ENCODE measurements at places on chromosomes 7 and 10.
A peak's percentile ranks its signal among the peaks of the same experiment; 100 is the strongest.

- DNase-seq: no peak
These were observed 76.7 kb downstream of the CHN2 start for GRCh38 chr7:29271319-29271658.

- no peak for DNase-seq
These were observed 12.8 kb downstream of the NRAP start for GRCh38 chr10:113651021-113651420.

GRCh38 chr10:36211856-36212255, 569.8 kb upstream of the FZD8 start:
- DNase-seq: no peak

GRCh38 chr10:133010095-133010842, 67.9 kb upstream of the CFAP46 start:
- DNase-seq: no peak

DNA sequence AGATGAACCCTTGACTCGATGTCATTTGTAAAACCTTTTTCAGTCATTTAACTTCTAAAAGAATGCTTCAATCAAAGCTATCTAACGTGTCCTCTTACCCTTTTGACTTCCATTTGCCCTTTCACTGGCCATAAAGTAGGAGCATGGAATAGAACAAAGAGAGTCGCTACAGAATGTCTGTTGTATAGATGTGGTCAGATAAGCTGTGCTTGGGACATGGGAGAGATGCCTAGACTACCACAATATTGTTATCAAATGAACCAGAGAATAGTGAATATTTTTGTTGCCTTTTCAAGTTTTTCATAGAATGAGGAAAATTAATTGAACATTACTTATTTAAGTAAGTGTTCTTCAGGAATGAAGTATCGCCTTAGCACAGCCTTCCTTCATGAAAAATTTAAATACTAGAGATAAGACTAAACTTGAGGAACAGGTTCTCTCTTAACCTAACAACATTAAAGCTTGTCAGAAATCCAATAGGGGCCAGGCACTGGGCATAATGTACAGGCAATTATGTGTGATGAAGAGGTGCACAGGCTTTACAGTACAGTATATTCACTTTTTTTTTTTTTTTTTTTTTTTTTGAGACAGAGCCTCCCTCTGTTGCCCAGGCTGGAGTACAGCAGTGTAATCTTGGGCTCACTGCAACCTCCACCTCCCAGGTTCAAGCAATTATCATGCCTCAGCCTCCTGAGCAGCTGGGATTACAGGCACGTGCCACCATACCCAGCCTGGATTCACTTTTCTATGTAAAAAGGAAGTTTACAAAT, 7.5 kb upstream of the KMT2E start:
- no peak for DNase-seq

GRCh38 chr7:36999626-37000485, 275.6 kb upstream of the AOAH start:
- DNase-seq: no peak

DNA sequence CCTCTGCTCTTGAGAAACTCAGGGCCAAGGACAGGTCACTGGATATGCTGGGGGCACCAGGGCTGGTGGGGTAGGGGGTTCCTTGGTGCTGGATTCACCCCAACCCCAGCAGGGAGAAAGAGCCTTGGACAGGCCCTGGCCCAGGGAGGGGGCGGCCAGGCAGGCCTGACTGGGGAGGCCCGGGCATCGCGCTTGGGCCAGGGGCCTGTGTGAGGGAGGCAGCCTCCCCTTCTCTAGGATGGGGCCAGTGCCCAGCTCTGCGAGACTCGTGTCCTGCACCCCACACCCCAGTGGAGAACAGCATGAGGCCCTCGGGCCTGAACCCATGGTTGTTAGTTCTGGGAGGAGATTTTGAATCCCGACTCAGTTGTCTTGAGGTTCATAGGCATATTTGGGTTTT, 217.1 kb downstream of the ZNF248 start:
- DNase-seq: no peak

- no peak for DNase-seq
These were observed 225.2 kb downstream of the MLLT10 start for GRCh38 chr10:21759232-21759631.

- no peak for DNase-seq
These were observed 23.6 kb downstream of the AKR1B1 start for GRCh38 chr7:134435161-134435920.

DNA sequence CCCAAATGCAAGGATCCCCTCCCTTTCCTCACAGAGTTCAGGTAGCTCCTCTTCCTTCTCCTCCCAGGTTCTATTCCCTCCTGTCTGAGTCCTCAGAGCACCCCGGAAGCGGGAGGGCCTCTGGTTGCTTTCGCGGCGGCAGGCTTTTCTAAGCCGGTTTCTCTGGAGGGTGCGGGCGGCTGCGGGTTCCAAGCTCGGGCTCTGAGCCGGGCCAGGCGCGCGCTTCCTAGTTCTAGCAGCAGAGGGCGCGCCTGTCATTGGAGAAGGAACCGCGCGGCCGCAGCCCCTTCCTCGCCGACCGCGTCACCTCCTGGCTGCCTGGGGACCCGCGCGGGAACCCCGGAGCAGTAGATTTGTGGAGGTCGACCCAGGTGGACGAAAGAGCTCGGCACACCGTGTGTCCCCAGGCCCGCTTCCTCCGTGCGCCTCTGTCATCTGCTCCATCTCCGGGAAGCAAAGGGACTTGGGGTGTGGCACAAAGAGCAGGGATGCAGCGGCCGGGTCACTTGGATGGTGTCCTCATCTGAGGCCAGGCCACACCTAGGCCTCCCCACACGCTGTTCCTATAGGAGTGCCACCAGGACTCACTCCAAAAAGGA, 389.0 kb upstream of the PODXL start:
- peak; percentile 86 for DNase-seq

DNA sequence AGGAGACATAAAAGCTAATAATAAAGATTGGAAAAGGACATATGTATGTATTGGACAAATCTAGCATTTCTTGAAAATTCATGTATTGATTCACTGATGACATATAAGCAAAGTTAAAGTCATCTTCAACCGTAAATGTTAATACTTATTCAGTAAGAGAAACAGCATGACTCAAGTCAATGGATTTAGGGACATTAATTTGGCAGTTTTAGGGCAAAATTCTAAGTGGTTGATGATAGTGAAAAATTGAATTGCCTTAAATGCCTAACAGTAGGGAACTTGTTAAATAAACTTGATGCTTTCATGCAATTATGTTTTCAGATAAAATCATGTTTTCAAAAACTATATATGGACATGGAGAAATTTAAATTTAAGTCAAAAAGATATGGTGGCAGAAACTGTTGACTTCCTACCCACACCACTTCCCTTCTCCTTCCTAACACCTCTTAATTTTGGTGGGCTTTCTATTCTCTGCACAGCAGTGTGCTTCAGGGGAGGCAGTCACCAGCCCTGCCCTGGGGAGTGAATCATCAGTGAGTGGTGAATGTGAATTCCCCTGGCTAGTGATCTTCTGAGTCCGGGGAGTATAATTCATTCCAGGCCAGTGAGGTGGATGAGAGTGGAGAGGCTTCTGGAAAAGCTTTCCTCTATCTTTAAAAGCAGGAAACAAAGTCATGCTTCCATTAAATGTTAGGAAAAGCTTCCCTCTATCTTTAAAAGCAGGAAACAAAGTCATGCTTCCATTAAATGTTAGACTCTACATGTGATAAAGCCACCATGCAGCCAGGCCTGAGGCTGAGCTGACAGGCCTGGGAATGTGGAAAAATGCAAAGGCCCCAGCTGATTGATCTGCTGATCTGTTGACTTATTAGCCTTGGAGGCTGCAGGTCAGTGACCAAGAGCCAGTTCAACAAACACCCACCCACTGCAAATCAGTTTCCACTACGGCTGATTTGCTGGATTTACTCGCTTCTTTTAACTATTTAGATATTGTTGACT, 25.2 kb upstream of the ITGB1 start:
- DNase-seq: no peak

- no peak for DNase-seq
These were observed 21.9 kb downstream of the CDK13 start for GRCh38 chr7:39971924-39972323.

- DNase-seq: no peak
These were observed 285.6 kb downstream of the USP6NL start for GRCh38 chr10:11325817-11326216.

- no peak for DNase-seq
These were observed 42.9 kb upstream of the CNPY1 start for GRCh38 chr7:155589001-155589980.

GRCh38 chr10:29611781-29612381, 22.9 kb downstream of the SVIL start:
- no peak for DNase-seq

- no peak for DNase-seq
These were observed 2.0 kb downstream of the ACSM6 start for GRCh38 chr10:95196046-95196445.

- no peak for DNase-seq
These were observed 194.8 kb upstream of the PTN start for GRCh38 chr7:137538361-137538762.

DNA sequence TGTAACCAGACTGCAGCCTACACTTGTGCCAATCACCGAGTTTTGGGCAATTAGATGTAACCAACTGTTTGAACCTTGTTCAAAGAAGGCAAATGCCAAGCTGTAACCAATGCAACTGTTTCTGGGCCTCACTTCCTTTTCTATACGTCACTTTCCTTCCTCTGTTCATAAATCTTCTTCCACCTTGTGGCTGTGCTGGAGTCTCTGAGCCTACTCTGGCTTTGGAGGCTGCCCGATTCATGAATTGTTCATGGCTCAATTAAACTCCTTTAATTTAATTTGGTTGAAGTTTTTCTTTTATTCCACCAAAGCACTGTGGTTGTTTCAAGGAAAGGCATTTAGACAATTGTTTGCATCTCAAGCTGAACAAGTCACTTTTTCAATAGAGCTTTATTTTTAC, 43.5 kb upstream of the UCN3 start:
- no peak for DNase-seq

DNA sequence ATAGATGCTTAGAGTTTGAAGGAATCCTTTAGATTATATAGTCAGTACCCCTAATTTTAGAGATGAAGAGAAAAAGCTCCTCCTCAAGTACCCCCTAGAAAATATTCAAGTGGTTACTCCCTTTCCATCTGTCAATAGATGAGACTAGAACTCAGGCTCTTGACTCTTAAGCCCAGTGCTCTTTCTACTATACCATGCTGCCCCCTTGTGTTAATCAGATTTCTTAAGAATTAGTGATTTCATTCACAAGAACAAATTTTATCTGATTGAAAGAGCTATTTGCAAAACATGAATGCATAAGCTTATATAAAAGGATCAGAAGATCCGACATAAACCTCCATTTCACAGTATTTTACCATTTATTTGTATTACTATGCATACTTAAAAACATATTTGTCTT, 179.3 kb downstream of the TFEC start:
- no peak for DNase-seq

- no peak for DNase-seq
These were observed 27.8 kb downstream of the PPP1R3A start for GRCh38 chr7:113891031-113891350.

DNA sequence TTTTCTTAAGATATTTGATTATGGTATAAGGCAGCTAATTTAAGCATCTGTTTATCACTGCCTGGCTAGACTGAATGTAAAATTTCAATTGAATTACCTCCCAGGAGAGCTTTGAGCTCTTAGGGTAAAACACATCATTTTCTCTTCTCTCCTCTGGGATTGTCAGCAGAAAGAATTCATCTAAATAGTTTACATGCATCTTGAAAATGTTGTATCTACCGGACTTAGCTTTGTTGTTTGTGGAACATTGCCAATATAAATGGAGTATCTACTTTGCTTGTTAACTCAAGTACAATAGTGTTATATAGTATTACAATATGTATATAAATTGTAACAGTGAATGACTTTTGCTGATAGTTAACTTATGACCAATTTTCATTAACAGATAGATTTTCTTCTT, 73.3 kb downstream of the TAF3 start:
- DNase-seq: no peak

- no peak for DNase-seq
These were observed 91.6 kb upstream of the CXCL12 start for GRCh38 chr10:44476409-44477045.

DNA sequence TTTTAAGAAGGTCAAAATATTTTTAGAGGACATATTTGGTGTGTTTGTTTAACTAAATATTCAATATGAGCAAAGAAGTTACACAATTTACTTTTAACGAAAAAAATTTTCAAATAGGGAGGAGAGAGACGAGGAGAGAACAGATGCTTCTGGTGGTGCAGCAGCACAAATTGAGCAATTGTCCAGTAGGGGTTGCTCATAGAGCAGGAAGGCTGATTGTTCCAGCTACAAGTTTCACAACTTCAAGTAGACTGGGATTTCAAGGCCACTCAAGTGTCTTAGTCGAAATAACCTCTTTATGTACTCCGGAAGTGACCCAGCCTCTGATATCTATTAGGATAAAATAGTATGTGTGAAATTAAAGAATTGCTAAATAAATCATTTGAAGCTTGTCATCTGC, 197.9 kb downstream of the HDAC9 start:
- DNase-seq: no peak

DNA sequence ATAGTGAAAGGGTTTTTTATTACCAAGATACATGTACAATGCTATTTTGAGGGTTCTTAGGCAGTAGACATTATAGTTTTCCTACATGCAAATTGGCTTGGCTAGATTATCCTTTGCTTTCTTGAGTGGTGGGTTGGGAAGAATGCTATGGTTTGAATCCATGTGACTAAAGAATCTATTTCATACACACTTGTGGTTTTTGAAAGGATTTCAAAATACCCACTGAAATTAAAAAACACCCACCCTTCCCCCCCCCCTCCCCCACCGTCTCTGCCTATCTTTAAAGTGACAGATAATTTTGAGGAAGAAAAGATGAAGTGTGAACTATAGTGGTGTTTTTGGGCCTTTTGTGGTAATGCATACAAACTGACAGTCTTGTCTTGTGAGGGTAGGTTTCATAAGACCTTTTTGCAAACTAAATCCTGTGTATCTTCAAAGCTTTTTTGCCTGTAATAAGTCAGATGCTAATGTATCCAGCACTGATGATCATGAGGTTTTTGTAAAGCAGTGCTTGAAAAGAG, 90.9 kb downstream of the TPST1 start:
- no peak for DNase-seq

- DNase-seq: no peak
These were observed 130.7 kb downstream of the NRF1 start for GRCh38 chr7:129742256-129742655.

- DNase-seq: no peak
These were observed 36.7 kb downstream of the GOT1 start for GRCh38 chr10:99393683-99394082.

DNA sequence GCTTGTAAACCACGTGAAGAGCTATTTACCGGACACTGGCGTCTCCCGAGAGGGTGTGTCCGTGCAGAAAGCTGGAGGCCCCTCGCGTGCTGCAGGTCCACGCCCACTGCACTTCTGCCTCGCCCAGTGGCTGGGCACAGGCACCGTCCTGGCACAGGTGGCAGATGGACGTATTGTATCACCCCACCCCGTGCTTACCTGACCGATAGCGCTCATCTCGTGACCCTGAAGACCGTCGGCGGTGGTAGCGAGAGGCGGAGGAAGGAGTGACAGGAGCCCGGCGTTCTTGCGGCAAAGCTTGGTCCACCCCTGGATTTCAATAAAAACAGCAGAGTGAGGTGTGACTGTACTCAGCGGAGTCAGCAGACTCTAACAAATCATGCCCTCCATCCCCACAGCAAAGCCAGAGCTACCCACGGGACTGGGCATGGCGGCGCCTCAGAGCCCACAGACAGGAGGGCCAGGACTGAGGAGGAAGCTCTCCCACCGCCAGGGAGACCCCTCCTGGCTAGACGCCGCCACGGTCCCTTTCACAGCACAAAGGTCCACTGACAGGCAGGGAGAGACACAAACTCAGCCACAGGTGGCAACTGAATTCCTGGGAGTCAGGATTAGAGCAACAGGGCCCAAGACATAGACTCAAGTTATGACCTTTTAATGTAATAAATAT, 217.1 kb downstream of the DIP2C start:
- DNase-seq: no peak

- DNase-seq: no peak
These were observed 315.9 kb upstream of the SEMA3A start for GRCh38 chr7:84510505-84510904.
